ENCODE measurements at places on chromosomes 6 and 20. TPM values are rescaled to one million over a fixed set of nuclear protein-coding genes. Genes with fewer than 3 reads are reported as not detected.

GRCh38 chr20:47262365-47263013 is 94.0 kb downstream of the ZMYND8 start:
- no peak overlapping the region for H3K27ac ChIP-seq
- H3K36me3 ChIP-seq: peaks cover 47% of the 10 kb centered on the region
- no peaks in the 10 kb centered on the region for H3K27me3 ChIP-seq
- no peaks in the 10 kb centered on the region for H3K4me1 ChIP-seq

The RIPK1 gene
- total RNA-seq: 20.7 TPM

The RAET1L gene
- not detected for total RNA-seq

GRCh38 chr6:148244217-148244935 is 98.3 kb upstream of the SASH1 start:
- H3K4me3 ChIP-seq: no peak overlapping the region
- H3K36me3 ChIP-seq: no peaks in the 10 kb centered on the region
- no peak overlapping the region for H3K27ac ChIP-seq

DNA sequence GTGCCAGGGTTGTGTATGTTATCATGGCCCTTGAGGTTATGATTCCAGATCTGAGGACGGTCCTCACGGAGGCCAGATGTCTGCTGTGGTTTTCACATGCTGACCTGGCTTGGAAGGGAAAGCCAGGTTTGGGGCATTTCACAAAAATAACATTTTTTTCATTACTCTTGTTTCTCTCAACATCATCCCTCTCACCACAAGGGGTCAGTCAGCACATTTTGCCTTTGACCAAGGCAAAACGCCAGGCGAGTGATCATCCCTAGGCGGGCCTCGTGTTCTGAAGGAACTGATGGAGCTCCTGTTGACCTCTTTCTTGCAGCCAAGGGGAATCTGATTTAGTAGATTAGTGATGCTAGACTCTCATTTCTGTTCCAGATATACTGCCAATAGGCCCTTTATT is 133.5 kb downstream of the TBC1D7 start:
- no peaks in the 10 kb centered on the region for H3K27me3 ChIP-seq
- H3K27ac ChIP-seq: no peak overlapping the region
- H3K4me1 ChIP-seq: peaks cover 9% of the 10 kb centered on the region
- no peak overlapping the region for H3K4me3 ChIP-seq
- no peaks in the 10 kb centered on the region for H3K36me3 ChIP-seq

DNA sequence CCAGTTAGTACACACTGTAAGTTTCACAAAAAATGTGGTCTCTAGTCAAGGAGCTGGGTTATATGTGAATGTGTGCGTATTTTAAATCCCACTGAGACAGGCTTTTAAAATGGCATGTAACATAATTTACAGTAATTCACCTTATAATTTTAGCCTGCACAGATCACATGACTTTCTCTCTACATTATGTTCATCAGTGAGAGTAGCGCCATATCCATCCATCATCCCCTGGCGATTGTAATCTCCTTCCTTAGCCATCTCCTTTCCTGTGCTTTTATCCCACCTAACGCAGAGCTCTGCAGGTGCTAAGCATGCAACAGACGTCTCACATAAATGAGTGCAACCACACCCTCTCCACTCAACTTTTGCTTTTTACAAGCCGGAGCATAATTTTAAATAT is 210.8 kb downstream of the TBC1D7 start:
- no peak overlapping the region for H3K27ac ChIP-seq
- H3K4me3 ChIP-seq: no peak overlapping the region
- H3K27me3 ChIP-seq: no peaks in the 10 kb centered on the region
- H3K36me3 ChIP-seq: no peaks in the 10 kb centered on the region

GRCh38 chr6:28789553-28790083 is 134.2 kb downstream of the TRIM27 start:
- peaks cover 8% of the 10 kb centered on the region for H3K4me1 ChIP-seq
- DNase-seq: peak; percentile 83
- H3K4me3 ChIP-seq: peak overlapping the region; percentile 62

- H3K27ac ChIP-seq: no peak overlapping the region
- H3K4me1 ChIP-seq: no peaks in the 10 kb centered on the region
- H3K27me3 ChIP-seq: no peaks in the 10 kb centered on the region
- no peak overlapping the region for H3K4me3 ChIP-seq
- no peak for DNase-seq
Observed at GRCh38 chr6:105681061-105681460, 278.2 kb upstream of the PREP start.

The SSR1 gene
- total RNA-seq: 117 TPM

- no peaks in the 10 kb centered on the region for H3K36me3 ChIP-seq
- H3K27me3 ChIP-seq: no peaks in the 10 kb centered on the region
- no peak overlapping the region for H3K27ac ChIP-seq
- DNase-seq: no peak
- no peaks in the 10 kb centered on the region for H3K4me1 ChIP-seq
Observed at GRCh38 chr6:64238071-64238470, 602.5 kb downstream of the PHF3 start.

DNA sequence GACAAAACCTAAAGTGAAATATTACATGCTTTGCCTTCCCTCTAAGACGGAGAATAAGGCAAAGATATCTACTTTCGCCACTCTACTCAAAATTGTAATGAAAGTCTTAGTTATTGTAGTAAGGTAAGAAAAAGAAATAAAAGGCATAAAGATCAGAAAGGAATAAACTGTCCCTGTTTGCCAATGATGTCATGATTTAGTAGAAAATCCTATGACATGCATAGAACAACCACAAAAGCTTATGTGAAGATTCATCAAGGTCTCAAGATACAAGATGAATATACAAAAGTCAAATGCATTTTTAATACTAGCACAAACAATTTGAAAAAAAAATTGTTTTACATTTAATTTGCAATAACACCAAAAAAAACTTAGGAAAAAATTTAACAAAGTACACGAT is 64.0 kb upstream of the FOXQ1 start:
- no peaks in the 10 kb centered on the region for H3K36me3 ChIP-seq
- no peak overlapping the region for H3K27ac ChIP-seq
- H3K27me3 ChIP-seq: no peaks in the 10 kb centered on the region
- DNase-seq: no peak

- no peak overlapping the region for H3K4me3 ChIP-seq
- H3K27me3 ChIP-seq: no peaks in the 10 kb centered on the region
- no peak for DNase-seq
- no peaks in the 10 kb centered on the region for H3K36me3 ChIP-seq
- H3K4me1 ChIP-seq: no peaks in the 10 kb centered on the region
- no peak overlapping the region for H3K27ac ChIP-seq
Observed at GRCh38 chr6:136076496-136076895, 173.6 kb downstream of the MTFR2 start.

- no peak overlapping the region for H3K27ac ChIP-seq
- H3K4me1 ChIP-seq: no peaks in the 10 kb centered on the region
- no peaks in the 10 kb centered on the region for H3K36me3 ChIP-seq
Observed at GRCh38 chr6:1756472-1757129, 146.9 kb downstream of the FOXC1 start.

DNA sequence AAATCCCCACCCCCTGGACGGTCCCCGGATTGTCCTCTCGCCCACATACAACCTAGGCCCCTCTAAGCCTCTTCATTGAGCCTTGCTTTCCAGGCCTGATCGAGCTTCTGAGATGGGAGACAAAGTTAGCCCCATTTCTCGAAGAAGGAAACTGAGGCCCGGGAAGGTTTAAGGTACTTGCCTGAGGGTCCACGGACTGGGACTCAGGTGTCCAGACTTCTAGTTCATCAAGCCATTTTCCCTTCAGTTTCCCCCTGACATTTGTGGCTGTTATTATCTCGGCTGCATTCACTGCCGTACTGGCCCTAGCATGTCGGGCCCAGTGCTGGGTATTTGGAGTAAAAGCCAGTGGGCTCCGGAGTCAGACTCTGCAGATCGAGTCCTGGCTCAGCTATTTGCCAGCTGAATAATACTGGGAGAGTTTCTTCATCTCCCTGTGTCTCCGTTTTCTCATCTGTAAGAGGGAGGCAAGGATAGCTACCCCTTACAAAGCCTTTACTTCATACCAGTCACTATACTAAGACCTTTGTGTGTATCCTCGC is 633 bp downstream of the RPRD1B start:
- H3K4me3 ChIP-seq: peak overlapping the region; percentile 93
- H3K27me3 ChIP-seq: no peaks in the 10 kb centered on the region
- peaks cover 10% of the 10 kb centered on the region for H3K4me1 ChIP-seq
- peaks cover 10% of the 10 kb centered on the region for H3K36me3 ChIP-seq
- H3K27ac ChIP-seq: peak overlapping the region; percentile 99
- no peak for DNase-seq

The TJAP1 gene
- total RNA-seq: 36.8 TPM

DNA sequence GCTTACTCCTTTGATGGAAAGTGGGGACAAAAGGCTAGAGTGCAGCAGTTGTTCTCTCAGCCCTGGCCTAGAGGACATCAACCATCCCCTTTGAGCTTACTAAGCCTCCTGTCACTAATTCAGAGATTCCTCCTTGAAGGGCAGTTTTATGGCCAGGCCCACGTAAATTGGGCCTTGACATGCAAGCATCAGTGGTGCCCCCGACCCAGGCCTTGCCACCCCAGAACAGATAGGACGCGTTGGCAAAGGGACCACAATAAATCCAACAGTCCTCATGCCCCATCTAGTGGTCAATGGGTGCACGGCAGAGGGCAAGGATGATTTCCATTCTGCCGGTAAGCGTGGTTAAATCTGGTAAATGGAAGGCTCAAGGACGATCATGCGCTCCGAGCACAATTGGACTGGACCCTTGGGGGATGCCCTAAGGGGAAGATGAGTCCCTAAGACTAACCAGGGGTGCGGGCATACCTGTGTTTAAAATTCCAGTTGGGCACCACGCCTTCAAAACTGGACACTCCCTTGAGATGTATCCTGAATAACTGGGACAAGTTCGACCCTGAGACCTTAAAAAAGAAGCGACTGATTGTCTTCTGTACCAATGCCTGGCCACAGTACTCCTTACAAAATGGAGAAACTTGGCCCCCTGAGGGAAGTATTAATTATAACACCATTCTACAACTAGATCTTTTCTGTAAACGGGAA is 32.6 kb downstream of the CEP85L start:
- peak; percentile 21 for DNase-seq
- H3K4me3 ChIP-seq: no peak overlapping the region
- no peaks in the 10 kb centered on the region for H3K4me1 ChIP-seq
- H3K27me3 ChIP-seq: no peaks in the 10 kb centered on the region

All from H1 (cell line).